Kidney epithelial cell (primary cell): ENCODE measurements at places on chromosomes 2 and 18. TPM values are rescaled to one million over a fixed set of nuclear protein-coding genes. Genes with fewer than 3 reads are reported as not detected.

FBXO36 gene
- 3.5 and 4.2 TPM in 2 replicates for total RNA-seq

GRCh38 chr2:218716070-218716469 is 5.4 kb downstream of the TTLL4 start:
- DNase-seq: no peak

DYSF gene
- total RNA-seq: 42.8 and 49.0 TPM in 2 replicates

DNA sequence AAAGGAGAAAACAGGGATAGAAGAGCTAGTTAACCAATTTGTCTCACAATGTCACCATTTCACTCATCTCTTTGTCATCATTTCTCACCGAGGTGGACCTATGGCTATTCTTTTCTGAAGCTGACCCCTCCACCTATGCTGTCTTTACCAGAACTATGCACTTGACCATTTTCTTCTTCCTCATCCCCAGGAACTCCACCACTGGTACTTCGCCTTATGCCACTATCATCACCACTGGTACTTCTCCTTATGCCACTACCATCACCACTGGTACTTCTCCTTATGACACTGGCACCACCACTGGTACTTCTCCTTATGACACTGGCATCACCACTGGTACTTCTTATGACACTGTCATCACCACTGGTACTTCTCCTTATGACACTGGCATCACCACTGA is 745.8 kb upstream of the CHAC2 start:
- no peak for DNase-seq

MC5R gene
- total RNA-seq: not detected in 2 replicates

ANTXR1 gene
- total RNA-seq: 35.5 TPM in 2 replicates

DNA sequence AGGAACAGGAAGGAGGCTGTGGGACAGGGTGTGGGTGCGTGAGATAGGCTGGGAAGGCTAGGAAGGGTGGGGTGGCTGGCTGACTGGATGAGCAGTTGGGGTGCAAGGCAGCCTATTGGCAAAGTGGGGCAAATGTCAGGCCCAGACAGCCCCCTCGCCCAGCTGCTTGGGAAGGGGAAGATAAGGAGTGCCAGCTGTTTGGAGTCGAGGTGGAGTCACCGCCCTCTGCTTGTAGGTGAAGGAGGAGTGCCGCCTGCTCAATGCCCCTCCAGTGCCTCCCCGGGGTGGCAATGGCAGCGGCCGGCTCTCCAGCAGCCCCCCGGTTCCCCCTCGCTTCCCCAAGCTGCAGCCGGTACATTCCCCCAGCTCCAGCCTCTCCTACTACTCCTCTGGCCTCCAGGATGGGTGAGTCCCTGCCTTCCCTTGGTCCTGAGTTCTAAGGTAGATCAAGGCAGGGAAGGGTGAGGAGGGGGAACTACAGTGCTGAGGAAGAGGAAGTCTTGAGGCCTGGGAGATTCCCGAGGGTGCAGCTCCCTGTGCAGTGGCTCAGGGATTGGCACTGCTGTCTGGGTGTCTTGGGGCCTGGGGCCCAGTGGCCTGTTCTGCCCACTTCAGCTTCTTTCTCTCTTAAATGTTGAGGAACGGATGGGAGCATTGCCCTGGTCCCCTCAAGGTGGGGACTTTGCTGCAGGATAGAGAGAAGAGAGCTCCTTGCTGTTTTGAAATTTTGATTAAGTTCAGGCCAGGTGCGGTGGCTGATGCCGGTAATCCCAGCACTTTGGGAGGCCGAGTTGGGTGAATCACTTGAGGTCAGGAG is 13.3 kb downstream of the GAREM2 start:
- DNase-seq: no peak
